ENCODE measurements at places on chromosomes 2 and 18.
A peak's percentile ranks its signal among the peaks of the same experiment; 100 is the strongest.

DNA sequence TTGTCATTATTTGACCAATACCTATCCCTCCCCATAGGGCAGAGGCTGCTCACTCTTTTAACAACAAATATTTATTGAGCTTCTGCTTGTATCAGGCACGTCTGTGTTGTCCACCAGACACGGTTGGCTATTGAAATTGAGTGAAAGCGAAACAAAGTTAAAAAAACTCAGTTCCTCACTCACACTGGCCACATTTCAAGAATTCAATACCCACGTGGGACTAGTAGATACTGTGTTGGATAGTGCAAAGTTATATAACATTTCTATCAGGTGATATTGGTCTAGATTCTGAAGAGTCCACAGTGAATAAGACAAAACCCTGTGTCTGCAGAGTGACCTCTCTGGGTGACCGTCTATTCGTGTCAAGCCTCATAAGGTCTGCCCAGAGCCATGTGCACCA is 43.9 kb upstream of the GALR1 start:
- no peak for DNase-seq

- DNase-seq: no peak
Measured at GRCh38 chr18:67778016-67778415, 261.5 kb upstream of the DSEL start.

DNA sequence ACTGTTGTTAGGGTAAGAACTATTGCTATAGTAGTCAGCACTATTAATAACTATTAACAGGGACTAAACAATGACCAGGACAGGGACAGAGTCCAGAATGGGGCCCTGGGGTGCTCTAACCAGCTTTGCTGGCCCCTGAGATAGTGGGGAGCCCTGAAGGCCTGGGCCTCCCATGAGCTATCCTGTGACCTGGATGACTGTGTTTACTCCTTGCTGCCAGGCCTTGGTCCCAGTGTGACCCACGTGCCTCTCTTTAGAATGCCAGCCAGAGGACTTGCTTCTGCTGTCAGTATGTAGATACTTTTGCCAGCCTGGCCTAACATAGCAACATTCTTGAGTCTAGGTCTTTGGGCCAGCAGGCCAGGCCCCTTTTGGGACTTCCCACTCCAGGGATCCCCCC is 11.4 kb downstream of the CDK5R2 start:
- DNase-seq: no peak

- DNase-seq: no peak
Measured at GRCh38 chr2:219314804-219315468, 5.7 kb upstream of the PTPRN start.

- no peak for DNase-seq
Measured at GRCh38 chr18:50622865-50623393, 63.0 kb downstream of the MAPK4 start.

- no peak for DNase-seq
Measured at GRCh38 chr2:9614562-9614961, 16.2 kb downstream of the YWHAQ start.

- DNase-seq: no peak
Measured at GRCh38 chr2:217494557-217494956, 508.2 kb downstream of the TNS1 start.

GRCh38 chr2:70558195-70558808 is 4.7 kb upstream of the TGFA start:
- no peak for DNase-seq

- no peak for DNase-seq
Measured at GRCh38 chr18:7254163-7254562, 23.3 kb downstream of the LRRC30 start.

DNA sequence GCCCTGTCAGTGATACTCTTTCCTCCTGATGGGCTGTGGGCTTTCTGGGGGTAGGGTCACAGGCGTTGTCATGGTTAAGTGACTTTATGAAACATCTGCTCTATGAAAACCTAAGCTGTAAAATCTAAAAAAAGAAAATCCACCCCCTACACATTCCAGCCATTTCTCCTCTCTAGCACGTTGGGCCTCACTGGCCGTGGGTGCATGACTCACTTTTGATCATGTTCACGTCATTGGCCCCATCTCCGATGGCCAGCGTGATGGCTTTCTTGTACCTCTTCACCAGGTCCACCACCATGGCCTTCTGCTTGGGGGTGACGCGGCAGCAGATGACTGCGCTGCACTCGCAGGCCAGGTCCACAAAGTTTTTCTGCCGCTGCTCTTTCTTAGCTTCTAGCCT is 39.3 kb upstream of the NARS1 start:
- DNase-seq: peak; percentile 27

GRCh38 chr2:144931480-144931879 is 411.6 kb upstream of the ZEB2 start:
- DNase-seq: no peak

DNA sequence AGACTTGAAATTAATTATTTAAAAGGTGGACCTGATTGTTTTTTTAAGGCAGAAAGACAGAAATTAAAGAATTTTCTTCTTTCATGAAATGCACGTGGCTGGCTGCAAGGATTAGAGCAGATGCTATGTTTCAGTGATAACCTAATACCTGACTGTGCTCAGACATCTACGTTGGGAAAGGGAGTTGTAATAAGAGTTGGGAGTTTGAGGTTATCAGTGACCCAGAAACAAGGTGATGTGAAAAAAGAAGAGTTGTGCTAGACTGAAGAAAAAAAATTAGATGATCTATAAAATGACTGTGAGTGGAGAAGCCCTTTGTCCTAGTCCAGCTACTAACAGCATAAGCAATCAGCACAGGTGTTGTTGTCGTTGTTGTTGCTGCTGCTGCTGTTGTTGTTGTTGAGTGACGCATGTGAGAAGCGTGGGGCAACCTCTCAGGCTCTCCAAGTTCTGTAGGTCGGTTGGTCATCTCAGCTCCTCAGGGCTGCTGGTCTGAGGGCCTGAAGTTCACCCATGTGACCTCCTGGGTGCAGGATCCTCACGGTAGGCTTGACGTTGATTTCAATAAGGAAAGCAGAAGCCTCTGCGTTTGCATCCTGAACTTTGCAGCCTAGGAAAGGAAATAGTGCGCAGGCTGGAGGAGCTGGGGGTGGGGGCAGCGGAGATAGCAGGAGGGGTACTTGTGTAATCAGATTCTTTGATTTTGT is 7.6 kb downstream of the POU3F3 start:
- DNase-seq: no peak

DNA sequence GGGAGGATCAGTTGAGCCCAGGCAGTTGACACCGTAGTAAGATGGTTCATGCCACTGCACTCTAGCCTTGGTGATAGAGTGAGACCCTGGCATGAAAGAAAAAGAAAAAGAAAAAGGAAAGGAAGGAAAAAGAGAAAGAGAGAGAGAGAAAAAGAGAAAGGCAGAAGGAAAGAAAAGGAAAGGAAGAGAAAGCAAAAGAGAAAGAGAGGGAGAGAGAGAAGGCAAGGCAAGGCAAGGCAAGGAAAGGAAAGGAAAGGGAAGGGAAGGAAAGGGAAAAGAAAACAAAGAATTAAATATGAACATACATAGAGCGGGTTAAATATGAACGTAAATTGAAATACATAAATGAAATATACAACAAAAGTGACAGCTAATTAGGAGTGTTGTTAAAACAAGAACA is 167.5 kb upstream of the SETBP1 start:
- no peak for DNase-seq

DNA sequence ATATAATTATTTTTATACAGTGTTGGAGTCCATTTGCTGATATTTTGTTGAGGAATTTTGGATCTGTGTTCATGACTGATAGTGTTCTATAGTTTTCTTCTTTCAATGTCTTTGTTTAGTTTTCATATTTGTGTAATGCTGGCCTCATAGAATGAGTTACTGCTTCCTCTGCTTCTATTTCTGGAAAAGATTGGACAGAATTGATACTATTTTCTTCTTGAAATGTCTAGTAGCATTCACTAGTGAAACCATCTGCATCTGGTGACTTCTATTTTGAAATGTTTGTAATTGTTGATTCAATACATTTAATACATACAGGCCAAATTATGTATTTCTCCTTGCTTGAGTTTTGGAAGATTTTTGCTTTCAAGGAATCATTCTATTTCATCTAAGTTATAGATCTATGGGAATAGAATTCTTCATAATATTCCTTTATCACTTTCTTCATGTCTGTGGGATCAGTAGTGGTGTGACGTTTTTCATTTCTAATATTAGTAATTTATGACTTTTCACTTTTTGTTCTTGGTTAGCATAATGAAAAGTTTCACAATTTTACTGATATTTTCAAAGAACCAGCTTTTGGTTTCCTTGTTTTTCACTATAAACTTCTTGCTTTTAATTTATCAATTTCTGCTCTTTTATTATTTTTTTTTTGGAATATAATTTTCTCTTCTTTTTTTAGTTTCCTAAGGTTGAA is 509.9 kb upstream of the VRK2 start:
- DNase-seq: no peak

- no peak for DNase-seq
Measured at GRCh38 chr2:231854616-231855125, 68.4 kb downstream of the COPS7B start.

DNA sequence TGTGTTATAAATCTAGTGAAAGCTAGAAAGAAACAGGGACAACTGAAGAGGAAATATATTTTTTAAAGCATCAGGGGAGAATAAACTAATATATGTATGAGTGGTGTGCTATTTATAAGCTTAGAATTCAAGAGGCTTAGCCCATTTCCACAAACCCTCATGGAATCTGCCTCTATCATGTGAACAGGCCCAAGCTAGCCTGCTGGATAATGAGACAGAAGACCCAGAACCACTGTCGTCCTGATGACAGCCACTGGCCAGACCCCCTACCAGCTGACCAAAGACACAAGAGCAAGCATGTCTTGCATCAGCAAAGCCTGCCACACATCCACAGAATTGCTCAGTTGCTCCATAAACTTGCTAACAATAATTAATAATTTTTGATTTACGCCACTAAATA is 382.3 kb upstream of the NXPH2 start:
- DNase-seq: no peak

DNA sequence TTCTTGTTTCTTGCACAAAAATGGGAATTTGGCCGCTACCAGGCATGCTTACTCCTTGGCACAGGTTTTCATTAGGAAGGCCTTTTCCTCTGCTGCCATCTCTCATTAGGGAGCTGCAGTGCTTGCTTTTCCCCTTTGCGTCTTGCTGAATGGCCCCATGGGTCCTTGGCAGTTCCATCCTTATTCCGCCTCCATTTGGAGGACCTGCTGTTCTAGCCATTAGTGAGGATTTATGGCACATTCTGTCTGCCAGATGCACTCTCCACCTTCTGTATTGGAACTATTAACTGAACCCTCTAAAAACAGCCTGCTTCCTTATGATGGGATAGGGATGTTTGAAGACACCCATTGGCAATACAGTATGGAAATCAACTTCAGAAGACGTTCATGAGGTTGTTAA is 103.5 kb upstream of the NOSTRIN start:
- DNase-seq: no peak

GRCh38 chr2:96768083-96768561 is 7.4 kb downstream of the CNNM4 start:
- DNase-seq: no peak

DNA sequence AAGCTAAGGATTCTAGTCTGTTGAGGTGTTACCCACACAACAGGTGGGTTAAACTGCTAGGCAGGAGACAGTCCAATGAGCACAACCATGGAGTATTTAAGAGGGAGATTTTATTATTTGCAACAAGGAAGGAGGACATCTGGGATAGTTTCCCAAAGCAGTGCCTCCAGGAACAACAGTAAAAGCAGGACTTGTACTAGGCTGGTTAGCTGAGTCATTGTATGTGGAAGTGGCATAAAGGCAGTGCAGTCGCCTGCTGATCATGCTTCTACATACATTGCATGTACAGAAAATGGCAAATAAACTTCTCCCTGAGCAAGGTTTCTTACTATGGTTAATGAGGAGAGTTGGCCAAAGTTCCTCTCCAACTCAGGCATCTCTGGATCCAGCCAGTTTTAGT is 46.1 kb upstream of the CYTIP start:
- no peak for DNase-seq

- DNase-seq: no peak
Measured at GRCh38 chr2:29353403-29353991, 238.3 kb downstream of the CLIP4 start.

All from HTR-8/SVneo (cell line).